ENCODE measurements at places on chromosomes 5 and 9.
A peak's percentile ranks its signal among the peaks of the same experiment; 100 is the strongest.

DNA sequence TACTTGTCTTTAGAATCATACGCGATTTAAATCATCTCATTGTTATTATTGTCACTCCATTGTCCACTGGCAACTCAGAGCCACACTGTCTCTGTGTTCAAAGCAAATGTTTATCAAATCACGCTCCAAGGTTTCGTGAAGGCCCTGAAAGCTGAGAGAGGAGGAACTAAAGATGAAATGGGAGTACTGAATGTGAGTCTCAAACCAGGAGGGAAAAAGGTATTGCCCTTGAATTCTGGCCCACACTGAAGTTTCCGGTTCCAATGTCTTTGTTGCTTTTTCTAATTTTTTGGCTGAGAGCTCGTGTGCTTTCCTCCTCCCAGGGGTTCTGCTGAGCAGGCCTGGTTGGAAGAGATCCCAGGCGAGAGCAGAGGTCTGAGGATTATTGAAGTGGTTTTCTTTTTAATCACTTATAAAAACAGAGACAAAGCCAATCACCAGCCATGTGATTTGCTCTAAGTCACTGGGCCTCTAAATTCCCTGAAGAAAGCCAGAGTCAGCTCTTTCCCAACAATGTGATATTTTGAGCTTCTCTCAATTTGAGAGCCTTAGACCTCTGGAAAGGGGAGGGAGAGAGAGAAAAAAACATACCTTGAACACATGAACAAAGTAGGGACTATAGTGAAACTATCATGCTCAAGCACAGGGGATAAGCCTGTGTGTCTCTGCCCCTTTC, 420.8 kb upstream of the GRAMD2B start:
- peak; percentile 30 for DNase-seq

DNA sequence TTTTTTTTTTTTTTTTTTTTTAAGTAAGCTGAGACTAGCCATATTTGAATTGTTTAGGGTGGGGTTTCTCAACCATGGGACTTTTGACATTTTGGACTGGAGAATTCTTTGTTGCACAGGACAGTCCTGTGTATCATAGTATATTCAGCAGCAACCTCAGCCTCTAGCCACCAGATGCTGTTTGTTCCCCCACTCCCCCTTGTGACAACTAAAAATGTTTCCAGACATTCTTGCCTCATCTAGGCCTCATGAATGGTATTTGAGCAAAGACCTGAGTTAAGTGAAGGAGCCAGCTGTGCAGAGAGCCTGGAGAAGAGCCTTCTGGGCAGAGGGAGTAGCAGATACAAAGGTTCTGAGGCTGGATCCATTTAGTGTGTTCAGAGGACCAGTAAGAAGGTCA, 155.9 kb downstream of the SGCD start:
- no peak for DNase-seq

DNA sequence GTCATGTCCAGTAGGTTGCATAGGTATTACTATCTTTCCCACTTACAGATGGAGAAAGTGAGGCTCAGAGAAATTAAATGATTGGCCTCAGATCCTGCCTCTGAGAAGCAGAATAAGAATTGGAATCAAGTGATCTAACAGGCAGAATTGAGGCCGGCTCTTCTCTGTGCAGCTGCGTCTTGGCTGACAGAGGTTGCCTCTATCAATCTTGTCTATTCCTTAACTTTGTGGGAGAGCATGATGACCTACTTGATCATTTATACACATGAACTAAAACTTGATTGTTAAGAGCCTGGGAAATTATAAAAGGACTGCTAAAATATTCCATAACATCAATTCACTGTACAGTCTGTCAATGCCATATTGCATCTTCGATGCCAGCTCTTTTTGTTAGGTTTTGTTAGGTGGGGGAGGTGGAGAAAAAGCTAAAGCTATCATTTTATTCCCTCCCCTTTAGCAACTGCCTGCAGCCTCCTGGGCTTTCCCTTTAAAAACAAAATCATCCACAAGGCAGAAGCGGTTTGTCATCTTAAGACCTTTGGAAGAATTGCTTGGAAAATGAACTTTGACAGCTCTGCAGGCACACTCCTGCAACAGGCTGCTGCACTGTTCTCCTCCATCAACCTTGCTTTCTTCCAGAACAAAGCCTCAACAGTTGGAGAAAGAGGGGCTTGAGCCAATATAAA, 247.4 kb downstream of the SMARCA2 start:
- DNase-seq, result no peak

- DNase-seq, result no peak
Observed at GRCh38 chr9:70415041-70415440, 584 bp upstream of the KLF9 start.

- DNase-seq, result no peak
Observed at GRCh38 chr5:116695681-116696080, 121.1 kb upstream of the SEMA6A start.

DNA sequence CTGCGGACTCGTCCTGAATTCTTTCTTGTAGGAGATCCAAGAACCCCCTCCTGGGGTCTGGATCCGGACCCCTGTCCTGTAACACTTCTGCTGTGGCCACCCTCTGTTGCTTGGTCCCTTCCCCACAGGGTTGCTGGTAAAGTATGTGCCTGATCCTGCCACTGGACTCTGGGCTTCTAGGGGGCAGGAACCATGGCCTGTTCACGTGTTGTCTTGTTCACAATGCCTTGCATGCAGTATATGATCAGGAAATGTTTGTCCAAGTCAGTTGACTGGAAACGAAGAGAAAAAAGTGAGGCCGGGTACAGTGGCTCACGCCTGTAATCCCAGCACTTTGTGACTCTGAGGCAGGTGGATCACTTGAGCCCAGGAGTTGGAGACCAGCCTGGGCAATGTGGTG, 139.3 kb upstream of the ALDH1B1 start:
- no peak for DNase-seq

GRCh38 chr5:61815339-61815738, 483.3 kb downstream of the ZSWIM6 start:
- DNase-seq, result no peak

- peak; percentile 26 for DNase-seq
Observed at GRCh38 chr9:35114840-35115628, 628 bp downstream of the ATOSB start.

GRCh38 chr5:59988396-59988795, 94.9 kb upstream of the PDE4D start:
- no peak for DNase-seq
